ENCODE measurements at places on chromosomes 13 and 19. TPM values are rescaled to one million over a fixed set of nuclear protein-coding genes. Genes with fewer than 3 reads are reported as not detected.

Gene DNAJC15
- 14.0 TPM for total RNA-seq

Gene PRKCG
- total RNA-seq: not detected

- H3K27ac ChIP-seq: peak overlapping the region; percentile 75
- H3K36me3 ChIP-seq: peaks cover 24% of the 10 kb centered on the region
- DNase-seq: peak; percentile 61
- no peaks in the 10 kb centered on the region for H3K27me3 ChIP-seq
Measured at GRCh38 chr19:6423499-6424194, 964 bp downstream of the KHSRP start.

DNA sequence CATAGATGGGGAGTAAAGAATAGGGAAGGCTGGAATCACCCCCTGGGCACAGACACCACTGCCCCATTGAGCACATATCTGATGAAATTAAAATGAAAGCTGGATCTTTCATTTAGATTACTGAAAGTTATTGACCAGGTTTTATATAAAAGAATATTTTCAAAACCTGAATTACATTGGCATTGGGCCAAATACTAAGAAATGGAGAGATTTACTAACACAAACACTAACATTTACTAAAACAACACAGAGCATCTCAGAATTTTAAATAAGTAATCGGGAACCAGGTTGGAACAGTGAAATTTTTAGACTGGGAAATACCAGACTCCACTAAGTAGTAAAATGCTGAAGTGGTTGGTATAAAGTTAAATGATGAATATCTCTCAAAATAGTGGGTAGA, 88.9 kb downstream of the HS6ST3 start:
- H3K27me3 ChIP-seq: no peaks in the 10 kb centered on the region
- peaks cover 5% of the 10 kb centered on the region for H3K4me1 ChIP-seq
- no peak for DNase-seq

GRCh38 chr19:10379880-10380312, 476 bp downstream of the TYK2 start:
- peak overlapping the region; percentile 67 for H3K27ac ChIP-seq
- H3K36me3 ChIP-seq: peaks cover 16% of the 10 kb centered on the region
- DNase-seq: no peak
- H3K27me3 ChIP-seq: no peaks in the 10 kb centered on the region
- H3K4me3 ChIP-seq: peak overlapping the region; percentile 65

DNA sequence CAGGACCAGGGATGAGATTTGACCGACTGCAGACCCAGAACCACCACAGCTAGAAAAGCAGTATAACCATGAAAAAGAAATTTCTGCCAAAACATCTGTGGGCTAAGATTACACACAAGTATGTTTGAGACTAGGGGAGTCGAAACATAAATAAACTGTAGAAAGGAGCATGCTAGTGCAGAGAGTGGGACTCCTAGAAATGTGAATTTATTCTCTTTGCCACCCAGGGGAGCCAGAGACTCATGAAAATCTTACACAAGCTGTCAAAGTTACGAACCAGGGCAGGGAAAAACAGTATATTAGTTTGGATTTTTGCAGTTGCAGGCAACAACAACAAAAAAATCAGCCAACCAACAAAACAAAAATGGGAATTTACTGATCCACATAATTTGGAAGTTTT, 12.3 kb upstream of the HSPH1 start:
- no peaks in the 10 kb centered on the region for H3K36me3 ChIP-seq
- no peaks in the 10 kb centered on the region for H3K4me1 ChIP-seq
- no peak for DNase-seq
- no peak overlapping the region for H3K27ac ChIP-seq

Measured in right atrium auricular region (tissue), 2 donors.